ENCODE measurements at places on chromosomes 11 and 22. TPM values are rescaled to one million over a fixed set of nuclear protein-coding genes. Genes with fewer than 3 reads are reported as not detected.

DNA sequence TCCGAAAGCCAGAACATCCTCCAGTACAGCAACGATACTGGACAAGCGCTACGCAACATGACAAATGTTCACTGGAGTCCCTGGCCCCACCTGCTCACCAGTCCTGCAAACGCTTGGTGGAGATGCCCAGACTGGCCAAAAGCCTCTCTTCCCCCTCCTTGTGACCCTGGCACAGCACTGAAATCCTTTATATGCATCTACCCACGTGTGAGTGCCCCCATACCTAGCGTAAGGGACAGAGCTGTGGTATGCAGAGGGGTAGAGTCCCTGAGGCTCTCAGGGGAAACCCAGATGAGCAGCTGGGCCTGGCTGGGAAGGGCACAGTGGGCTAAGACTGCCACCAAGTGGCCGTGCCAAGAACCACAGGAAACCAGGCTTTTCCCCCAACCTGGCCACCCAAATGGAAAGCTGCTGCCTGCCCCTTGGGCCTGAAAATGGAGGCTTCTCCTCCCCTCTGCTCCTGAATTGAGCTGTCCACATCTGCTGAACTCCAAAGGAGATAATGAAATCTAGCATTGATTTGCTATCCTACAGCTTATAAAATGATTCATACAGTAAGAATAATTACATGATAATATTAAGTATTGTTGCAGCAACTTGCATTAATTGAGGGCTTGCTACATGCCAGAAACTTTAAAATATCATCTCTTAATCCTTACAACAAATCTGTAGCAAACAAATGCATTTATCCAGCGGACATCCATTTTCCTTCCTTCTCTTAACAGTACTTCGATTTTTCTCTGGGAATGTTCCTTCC lies 24.8 kb upstream of the TTC12 start:
- peak; percentile 26 for DNase-seq

Gene POU2F3
- 0.13 TPM for total RNA-seq

- no peak for DNase-seq
These were observed 368.3 kb downstream of the FAM181B start for GRCh38 chr11:82365351-82365750.

- peak; percentile 52 for DNase-seq
These were observed 3.2 kb downstream of the TAF1D start for GRCh38 chr11:93737904-93738612.

DNA sequence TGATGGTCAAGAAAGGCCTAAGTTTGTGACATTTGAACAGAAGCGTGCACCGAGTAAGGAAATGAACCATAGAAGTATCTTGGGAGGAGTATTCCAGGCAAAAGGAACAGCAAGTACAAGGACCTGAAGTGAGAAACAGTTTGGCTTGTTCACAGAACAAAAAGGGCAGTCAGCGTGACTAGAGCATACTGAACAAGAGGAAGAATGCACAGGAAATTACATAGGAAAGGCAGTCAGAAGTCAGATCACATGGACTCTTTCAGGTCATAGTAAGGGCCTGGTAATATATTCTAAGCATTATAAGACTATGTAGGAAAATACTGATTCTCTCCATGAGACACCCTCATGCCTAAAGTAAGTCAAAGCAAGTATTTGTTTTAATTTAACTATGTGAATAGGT lies 52.3 kb upstream of the GAB2 start:
- peak; percentile 68 for DNase-seq

DNA sequence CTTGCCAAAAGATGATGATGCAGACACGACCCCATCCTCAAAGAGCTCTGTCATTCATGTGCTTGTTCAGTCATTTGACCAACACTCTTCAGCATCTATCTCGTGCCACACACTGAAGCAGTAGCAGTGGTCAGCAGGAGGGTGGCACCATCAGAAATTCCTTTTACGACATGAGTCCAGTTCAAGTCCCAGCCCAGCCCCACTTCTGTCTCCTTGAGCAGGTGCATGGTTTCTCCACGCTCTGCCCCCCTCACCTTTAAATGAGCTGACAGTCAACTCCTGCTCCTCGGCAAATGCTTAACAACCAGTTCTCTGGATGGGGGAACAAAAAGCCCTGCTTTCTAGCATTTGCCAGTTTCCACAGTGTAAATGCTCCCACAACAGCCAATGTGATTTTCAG lies 60.9 kb downstream of the SYN3 start:
- DNase-seq, result no peak

GRCh38 chr11:336659-337198 lies 16.1 kb upstream of the IFITM3 start:
- no peak for DNase-seq

- no peak for DNase-seq
These were observed 21.2 kb downstream of the GRAMD1B start for GRCh38 chr11:123451183-123451781.

- DNase-seq, result no peak
These were observed 6.1 kb downstream of the RHOD start for GRCh38 chr11:67062526-67063373.

DNA sequence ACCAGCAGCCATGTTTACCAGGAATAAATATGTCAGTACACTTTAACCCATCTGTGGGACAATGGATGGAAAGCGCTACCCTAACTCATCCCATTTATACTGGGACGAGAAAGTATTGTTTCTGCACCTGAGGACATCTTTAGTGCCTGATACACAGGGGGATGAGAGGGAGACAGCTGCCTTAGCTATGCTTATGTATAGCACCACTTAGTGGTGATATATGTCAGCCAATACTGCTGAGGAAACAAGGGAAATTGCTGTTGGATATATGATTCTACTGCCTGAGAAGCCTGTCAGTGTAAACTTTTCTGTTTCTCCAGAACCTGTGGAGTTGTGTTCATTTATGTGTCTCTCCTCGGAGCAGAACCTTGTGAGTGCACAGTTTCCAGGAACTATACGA lies 13.3 kb upstream of the CEP295 start:
- DNase-seq, result no peak

Gene EMID1
- total RNA-seq, result 15.9 TPM

Gene PTPN5
- not detected for total RNA-seq

Gene IL18
- total RNA-seq, result not detected

- no peak for DNase-seq
These were observed 270.3 kb upstream of the RAG2 start for GRCh38 chr11:36868380-36868779.

GRCh38 chr11:116567721-116568242 lies 205.0 kb downstream of the BUD13 start:
- no peak for DNase-seq

Gene TLCD5
- 7.2 TPM for total RNA-seq

DNA sequence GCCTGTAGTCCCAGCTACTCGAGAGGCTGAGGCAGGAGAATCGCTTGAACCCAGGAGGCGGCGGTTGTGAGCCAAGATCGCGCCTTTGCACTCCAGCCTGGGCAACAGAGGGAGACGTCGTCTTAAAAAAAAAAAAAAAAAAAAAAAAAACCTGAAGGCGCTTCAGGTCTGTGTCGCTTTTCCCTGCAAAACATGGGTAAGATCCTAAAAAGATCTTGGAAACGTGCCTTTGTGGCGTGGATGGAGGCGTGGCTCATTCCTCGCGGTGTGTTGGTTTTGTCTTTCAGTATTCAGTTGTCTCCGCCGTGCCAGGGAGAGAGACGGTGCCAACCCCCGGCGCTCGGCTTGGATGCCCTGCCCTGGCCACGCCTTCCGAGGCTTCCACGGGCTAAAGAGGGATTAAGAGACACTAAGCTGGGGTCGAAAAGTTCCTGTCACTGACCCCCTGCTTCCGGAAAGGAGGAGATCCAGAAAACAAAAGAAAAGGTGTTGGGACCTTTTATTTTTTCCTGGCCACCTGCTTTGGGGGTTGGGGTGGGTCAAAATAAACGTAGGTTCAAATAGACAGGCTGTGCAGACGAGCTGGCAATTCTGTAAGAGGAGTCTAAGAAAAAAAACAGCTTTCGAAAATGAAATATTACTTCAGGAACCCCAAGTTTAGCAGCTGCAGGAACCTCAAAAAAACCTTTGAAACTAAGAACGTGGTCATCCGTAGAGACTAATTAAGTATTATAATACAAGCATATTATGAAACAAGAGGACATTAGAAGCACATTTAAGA lies 1.1 kb upstream of the SLC35F2 start:
- no peak for DNase-seq

DNA sequence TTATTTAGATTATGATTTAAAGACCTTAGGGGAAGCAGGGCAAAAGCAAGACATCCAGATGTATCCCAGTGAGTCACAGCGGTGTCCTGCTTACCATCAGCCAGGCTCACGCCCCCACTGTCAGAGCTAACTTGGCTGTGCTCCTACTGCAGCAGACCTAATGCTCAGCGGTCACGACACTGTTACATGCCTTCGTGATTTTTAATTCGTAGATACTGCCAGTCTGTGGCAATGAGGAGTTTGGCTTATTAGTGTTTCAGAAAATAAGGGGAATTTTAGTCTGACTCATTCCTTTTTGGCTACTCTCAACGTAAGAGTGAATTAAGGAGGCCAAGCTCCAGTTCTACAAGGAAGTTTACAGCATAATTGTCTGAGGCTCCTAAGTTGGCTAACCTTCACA lies 22.7 kb downstream of the EFCAB6 start:
- DNase-seq, result no peak

- no peak for DNase-seq
These were observed 27.4 kb downstream of the TUG1 start for GRCh38 chr22:30996462-30996861.

DNA sequence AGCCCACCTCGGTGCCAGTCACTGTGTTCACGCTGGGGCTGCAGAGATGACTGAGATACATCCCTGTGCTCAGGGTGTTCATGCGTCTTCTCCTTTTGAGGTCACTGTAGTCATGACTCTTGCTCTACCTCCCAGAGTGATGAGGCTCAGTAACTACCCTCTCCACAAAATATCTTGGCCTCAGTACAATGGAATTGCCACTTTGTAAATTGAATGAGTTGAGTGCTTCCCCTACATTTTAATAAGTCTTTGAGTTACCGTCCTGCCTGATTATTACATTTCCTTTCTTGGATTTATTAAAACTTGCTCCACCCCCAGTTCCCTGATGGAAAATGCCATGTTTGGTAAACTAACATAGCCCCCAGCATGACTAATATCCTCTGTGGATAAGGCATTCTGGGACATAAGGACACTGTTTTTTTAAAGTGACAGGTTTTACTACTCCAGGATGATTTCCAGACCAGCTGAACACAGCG lies 15.9 kb downstream of the PRSS23 start:
- DNase-seq, result peak; percentile 88

- no peak for DNase-seq
These were observed 791.0 kb downstream of the TBC1D22A start for GRCh38 chr22:47553436-47553835.

- peak; percentile 39 for DNase-seq
These were observed 7.3 kb upstream of the C11orf86 start for GRCh38 chr11:66967670-66968425.

Gene RAG2
- total RNA-seq, result not detected

GRCh38 chr22:30261134-30261533 lies 5.5 kb downstream of the OSM start:
- no peak for DNase-seq

GRCh38 chr11:59705294-59705693 lies 8.4 kb downstream of the OR10V1 start:
- no peak for DNase-seq

DNA sequence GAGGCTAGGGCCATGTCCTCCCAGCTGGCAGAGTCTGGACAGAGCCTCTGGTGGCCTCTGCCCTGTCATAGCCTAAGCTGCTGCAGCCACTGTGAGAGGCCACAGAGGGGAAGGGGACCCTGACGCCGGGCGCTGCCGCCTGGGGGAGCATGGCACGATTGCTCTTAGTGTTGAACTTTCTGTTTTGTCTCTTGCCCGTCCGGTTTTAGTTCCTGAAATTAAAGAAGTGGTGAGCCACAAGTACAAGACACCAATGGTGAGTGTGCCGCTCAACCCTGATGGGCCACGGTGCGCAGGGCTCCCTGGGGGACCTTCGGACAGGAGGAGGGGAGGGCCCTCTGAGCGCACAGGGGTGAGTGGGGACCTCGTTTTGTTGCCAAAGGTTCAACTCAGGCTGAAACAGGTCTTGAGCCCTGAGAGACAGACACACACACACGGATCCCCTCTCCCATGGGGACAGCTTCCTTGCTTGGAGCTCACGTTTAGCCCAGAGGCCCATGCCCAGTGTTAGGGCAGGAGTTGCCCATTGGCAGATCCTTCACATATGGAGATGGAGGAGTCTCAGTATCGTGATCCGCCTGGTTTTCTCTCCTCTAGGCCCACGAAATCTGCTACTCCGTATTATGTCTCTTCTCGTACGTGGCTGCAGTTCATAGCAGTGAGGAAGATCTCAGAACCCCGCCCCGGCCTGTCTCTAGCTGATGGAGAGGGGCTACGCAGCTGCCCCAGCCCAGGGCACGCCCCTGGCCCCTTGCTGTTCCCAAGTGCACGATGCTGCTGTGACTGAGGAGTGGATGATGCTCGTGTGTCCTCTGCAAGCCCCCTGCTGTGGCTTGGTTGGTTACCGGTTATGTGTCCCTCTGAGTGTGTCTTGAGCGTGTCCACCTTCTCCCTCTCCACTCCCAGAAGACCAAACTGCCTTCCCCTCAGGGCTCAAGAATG lies 23.8 kb downstream of the MYBPC3 start:
- no peak for DNase-seq

DNA sequence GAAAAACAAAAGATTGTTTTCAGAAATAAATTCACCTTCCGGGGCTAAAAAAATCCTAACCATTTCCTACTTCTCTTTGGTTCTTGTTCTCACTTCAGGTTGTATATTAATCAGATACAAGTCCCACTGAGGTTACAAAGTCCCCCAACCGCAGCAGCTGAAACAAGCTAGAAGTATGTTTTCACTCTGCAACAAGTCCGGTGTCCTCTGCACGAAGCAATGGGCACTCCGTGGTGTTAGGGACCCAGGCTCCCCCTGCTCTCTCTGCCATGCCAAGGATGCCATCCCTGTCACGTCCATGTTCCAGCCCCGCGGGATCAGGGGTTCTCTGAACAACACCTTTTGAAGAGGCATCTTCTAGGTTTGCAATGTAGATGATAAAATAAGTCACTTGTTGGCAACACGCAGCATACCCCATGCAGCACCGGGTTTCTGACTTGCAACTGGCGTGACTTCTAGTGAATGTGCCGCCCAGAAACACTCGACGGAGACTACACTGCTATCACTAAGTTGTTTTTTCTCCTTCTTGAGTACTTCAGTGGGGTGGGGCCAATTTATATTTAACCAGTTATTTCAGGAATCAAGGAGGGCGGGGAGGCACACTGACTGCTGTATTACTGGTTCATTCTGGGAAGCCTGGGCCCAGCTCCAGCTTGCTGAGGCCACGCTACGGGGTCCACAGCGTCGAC lies 25.4 kb upstream of the GSTP1 start:
- DNase-seq, result no peak

Gene UBQLNL
- total RNA-seq, result not detected

- peak; percentile 43 for DNase-seq
These were observed 1.0 kb downstream of the ZNF70 start for GRCh38 chr22:23749841-23750301.

- no peak for DNase-seq
These were observed 361.5 kb upstream of the PDGFD start for GRCh38 chr11:104525416-104525815.

GRCh38 chr22:50206599-50206998 lies 5.8 kb downstream of the SELENOO start:
- peak; percentile 29 for DNase-seq

Gene A4GALT
- 70.8 TPM for total RNA-seq

DNA sequence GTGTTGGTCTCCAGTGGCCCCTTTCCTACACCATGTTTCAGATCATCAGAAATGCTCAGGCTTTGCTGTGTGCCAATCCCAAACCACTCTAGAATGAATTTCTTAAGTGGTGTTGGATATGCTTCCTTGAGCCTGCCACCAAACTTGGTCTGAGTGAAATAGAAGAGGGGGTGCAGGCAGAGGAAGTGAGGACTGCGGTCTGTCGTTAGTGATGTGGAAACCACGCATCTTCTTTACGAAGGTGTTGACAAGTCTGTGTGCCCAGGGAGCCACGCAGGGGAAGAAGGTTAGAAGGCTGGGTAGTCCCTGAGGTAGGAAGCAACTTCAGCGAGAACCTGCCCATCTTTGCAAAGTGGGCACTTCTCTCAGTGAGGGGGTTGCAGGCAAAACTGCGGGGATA lies 187.4 kb upstream of the NAV2 start:
- DNase-seq, result no peak

All from dermis microvascular lymphatic vessel endothelial cell (primary cell).